ENCODE measurements at places on chromosomes 1 and 21. TPM values are rescaled to one million over a fixed set of nuclear protein-coding genes. Genes with fewer than 3 reads are reported as not detected.
A peak's percentile ranks its signal among the peaks of the same experiment; 100 is the strongest.

GRCh38 chr1:59703226-59703917, 111.4 kb upstream of the HOOK1 start:
- no peak for DNase-seq

DNA sequence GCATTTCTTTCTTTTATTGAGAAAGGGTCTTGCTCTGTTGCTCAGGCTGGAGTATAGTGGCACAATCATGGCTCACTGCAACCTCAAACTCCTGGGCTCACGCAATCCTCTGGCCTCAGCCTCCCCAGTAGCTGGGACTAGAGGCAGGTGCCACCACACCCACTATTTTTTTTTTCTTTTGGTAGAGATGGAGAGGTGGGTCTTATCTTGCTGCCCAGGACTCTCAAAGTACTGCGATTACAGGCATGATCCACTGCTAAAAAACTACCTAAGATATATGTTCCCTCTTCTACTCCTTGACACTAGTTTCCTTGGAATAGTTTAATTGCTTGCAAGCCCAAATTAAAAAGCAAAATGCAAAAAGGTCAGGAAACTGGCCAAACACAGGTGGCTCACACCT, 56.9 kb upstream of the GUCA2A start:
- DNase-seq: no peak

DNA sequence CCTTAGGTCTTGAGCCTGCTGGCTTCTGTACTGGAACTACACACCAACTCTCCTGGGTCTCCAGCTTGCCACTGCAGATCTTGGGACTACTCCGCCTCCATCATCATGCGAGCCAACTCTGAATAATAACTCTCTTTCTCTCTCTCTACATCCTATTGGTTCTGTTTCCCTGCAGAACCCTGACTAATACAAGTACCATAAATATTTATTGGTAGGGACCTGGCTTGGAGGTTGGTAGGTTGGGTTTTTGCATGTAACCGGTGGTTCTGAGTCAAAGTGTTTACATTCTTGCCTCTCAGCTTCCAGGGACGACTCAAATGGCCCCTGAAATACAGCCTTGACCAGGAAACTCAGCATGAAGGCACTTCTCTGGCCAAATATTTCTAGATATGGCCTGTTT, 110.4 kb downstream of the KCND3 start:
- no peak for DNase-seq

SYPL2 gene
- 64.4 TPM for polyA plus RNA-seq

GRCh38 chr21:30257773-30258172, 25.0 kb downstream of the KRTAP24-1 start:
- no peak for DNase-seq

GRCh38 chr1:92186081-92186480, 31.6 kb upstream of the C1orf146 start:
- DNase-seq: no peak

NECTIN4 gene
- polyA plus RNA-seq: not detected

- no peak for DNase-seq
Observed at GRCh38 chr1:99173900-99174299, 90.4 kb upstream of the PLPPR4 start.

DNA sequence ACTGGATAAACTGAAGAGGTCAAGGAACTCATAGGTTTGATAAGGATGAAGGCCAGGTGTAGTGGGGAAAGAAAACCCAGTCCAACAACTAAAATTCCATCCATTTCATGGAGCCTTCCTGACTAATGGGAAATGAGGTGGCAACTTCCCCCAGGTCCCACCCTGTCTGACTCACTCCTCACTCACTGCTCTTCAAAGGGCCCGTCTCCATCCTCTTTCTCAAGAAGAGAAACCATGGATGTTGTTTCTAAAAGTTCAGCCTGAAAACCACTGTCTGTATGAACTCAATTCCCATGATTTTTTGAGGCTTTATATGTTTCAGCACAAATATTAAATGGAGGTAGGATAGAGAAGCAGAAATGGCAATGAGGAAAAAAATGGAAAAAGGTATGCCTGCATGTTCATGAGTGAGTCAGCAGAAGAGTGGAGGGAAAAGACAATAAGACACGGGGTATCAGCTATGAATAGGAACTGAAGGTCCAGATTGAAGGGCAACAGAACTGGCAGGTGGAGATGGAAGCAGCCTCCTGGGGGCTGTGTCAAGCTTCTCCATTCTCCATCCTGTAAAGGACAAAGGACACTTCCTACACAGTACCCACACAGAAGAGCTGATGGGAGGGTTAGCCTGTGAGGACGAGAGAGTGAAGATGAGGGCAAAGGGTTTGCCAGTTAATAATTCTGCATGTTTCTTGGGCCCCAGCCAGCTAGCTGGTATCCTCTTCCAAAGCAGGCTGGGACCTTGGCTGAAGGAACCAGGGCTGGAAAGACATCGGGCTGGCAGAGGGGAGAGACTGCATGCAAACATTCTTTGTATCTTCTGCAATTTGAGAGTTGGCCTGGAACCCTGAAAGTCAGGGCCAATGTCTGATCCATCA, 5.5 kb upstream of the ELOVL1 start:
- no peak for DNase-seq

OR2W3 gene
- 0.55 TPM for polyA plus RNA-seq

DNA sequence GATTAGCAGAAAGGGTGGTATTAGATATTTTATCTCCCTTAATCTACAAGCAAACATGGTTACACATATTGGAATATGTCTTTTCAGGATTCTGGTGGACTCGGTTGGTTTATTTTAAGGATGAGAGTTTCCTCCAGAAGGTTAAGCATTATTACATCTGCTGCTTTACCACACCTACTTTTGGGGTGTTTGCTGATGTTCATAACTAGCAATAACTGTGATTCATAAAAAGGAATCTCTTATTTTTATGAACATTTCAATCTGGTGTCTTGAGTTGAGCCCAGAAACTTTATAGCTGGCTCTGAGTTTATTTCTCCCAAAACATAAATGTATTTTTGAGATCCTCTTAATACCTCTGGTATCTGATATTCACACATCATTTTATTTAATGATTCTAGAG, 82.7 kb downstream of the LRRC8D start:
- DNase-seq: no peak

DNA sequence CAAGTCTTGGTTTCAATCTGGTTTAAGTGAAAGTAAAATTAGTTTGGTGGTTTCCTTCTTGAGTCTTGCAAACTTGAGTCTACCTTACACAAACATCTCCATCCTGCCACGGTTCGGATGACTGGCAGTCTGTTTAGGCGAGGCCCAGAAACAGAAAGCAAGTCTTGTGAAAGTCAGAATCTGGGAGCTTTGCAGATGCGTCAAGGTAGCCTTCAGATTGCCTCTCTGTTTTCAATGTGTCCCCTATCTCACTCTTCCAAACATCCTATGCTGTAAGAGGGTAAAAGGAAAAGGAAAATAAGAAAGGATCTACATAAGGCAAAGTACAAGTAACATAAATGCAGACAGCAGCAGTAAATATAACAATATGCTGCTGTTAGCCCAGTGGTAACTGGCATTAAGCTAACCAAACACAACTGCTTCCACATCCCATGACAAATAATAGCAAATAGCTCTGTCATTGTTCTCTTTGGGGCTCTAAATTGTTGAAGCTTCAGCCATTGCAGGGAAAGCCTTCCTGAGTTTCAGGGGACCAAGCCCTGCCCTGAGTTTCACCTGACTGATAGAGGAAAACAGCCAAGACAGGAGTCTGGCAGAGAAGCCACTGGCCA, 26.2 kb upstream of the C1orf105 start:
- DNase-seq: no peak

NMNAT1 gene
- polyA plus RNA-seq: 13.6 TPM

DNA sequence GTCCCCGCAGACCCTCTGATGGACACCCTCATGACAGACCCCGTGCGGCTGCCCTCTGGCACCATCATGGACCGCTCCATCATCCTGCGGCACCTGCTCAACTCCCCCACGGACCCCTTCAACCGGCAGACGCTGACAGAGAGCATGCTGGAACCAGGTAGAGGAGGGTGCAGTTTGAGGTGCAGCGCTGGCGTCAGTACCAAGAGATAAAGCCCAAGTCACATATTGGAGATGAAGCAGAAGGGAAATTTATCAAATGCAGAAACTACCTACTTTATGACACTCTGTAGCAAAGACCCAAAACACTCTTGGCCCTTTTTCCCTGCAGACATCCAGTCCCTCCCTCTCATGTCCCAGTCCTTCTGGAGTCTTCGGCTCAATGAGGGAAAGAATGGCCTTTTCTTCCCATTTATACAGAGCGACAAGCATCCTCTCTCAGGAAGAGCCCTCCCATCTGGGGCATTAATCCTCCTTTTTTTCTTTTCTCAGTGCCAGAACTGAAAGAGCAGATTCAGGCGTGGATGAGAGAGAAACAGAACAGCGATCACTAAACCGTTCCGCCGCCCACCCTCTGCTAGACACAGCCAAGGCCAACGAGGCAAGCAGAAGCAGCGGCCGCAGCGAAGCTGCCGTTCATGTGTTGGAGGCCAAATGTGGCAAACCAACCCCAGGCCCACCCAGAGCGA, 30.8 kb upstream of the KIF1B start:
- DNase-seq: no peak

LHX8 gene
- not detected for polyA plus RNA-seq

- no peak for DNase-seq
Observed at GRCh38 chr1:14435368-14436023, 163.0 kb upstream of the KAZN start.

DNA sequence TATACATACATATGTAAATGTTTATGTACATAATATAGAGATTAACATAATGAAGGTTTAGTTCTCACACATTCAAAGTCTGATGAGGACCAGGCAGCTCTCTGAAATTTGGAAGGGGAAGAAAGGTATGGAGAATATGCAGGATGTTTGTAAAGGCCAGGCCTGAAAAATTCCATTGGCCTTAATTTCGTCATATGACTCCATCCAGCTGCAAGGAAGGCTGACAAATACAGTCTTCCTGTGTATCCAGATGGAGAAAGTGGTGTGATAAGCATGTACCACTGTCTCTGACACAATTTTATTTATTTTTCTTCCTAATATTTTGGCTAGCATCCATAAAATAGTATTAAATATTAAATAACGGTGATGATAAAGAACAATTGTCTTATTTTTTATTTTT, 6.3 kb upstream of the SGIP1 start:
- no peak for DNase-seq

AGT gene
- 29.9 TPM for polyA plus RNA-seq

GSTM1 gene
- polyA plus RNA-seq: 0.39 TPM

GRCh38 chr1:64839261-64839660, 94.4 kb downstream of the RAVER2 start:
- DNase-seq: no peak

DNA sequence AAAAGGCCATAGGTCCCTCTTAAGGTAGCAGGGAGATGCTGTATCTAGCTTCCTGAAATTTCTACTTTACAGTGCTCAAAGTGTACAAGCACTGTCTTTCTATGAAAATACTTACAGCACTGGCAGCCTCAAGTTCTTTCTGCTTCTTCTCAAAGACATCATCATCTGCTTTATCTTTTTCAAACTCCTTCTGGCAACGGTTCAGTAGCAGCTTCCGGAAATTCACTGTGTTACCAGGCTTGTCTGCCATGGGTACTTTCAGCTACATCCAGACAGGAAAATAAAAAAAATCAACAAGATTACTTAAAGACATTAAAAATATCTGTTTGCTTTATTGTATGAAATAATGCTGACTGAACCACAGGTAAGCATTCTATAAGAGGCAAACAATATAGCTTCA, 77.9 kb upstream of the HP1BP3 start:
- DNase-seq: no peak

GRCh38 chr1:169890761-169891538, 2.7 kb downstream of the SCYL3 start:
- no peak for DNase-seq

- DNase-seq: no peak
Observed at GRCh38 chr1:53781654-53782053, 42.7 kb upstream of the GLIS1 start.

TOR1AIP1 gene
- polyA plus RNA-seq: 63.6 TPM

DNA sequence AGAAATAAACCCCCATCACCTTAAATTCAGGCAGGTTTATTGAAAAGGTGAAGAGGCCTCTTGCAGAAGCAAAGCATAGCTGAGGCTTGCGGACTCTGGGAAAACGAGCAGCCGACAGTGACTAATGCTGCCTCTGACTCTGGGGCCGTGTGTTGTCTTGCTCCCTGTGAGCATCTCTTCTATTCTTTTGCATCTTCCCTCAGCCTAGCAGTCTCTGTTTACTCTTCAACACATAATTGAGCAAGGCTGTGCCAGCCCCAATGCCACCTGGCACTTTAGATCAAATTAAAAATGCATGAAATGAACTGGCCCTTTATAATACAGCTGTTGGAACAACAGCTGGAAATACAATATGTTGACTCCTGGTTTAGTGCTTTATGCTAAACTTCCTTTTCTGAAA, 18.4 kb upstream of the REG4 start:
- peak; percentile 17 for DNase-seq

DNA sequence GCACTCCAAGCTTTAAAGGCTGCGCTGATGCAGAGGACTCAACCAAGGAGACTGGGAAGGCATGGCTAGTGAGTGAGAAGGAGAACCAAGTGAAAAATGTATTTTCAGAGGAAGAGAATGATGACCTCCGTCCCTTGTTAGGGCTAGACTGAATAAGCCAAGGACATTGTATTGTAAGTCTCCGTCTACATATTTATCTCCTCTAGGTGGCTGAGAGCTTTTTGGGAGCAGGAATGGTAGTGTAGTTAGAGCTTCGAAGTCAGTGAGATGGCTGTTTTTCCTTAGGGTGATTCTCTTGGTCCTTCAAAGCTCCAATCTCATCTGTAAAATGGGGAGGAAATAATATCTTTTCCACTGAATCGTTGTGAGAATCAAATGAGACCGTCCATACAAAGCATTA, 37.6 kb downstream of the ZBTB40 start:
- DNase-seq: no peak

HSPG2 gene
- 355 TPM for polyA plus RNA-seq

- no peak for DNase-seq
Observed at GRCh38 chr1:109201123-109201703, 12.5 kb upstream of the SARS1 start.

GRCh38 chr1:8939362-8939995, 6.2 kb upstream of the CA6 start:
- no peak for DNase-seq

GRCh38 chr1:204306076-204306475, 53.7 kb downstream of the PLEKHA6 start:
- DNase-seq: no peak

- DNase-seq: no peak
Observed at GRCh38 chr1:203037509-203038190, 11.4 kb downstream of the PPFIA4 start.

DNA sequence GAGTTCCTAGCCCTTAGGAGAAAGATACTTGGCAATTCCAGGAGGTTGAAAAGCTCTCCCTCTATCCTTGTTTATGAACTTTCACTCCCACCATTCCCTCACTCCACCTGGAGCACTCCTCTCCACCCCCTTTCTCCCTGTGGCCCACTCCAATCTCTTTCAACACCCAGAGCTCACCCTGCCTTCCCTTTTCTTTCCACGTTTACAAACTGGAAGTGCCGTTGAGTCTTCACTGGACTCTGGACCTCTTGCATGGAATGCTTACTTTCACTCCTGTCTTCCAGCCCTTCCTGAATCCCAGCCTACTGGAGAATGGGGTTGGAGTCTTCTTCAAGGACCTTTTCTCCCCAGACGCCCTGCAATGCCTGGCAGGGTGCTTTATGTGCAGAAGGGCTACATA, 198.5 kb downstream of the RHOU start:
- no peak for DNase-seq

All from muscle of arm (tissue), 14 donors.